Kidney epithelial cell (primary cell): ENCODE measurements at places on chromosomes 13 and 19.

GRCh38 chr19:40155749-40156265, 35.4 kb upstream of the MAP3K10 start:
- no peak for DNase-seq

- DNase-seq = no peak
Observed at GRCh38 chr19:42121656-42122069, 10.6 kb downstream of the POU2F2 start.

- no peak for DNase-seq
Observed at GRCh38 chr13:74210693-74211393, 76.6 kb upstream of the KLF12 start.

GRCh38 chr13:83088858-83089257, 793.4 kb downstream of the SLITRK1 start:
- DNase-seq = no peak

DNA sequence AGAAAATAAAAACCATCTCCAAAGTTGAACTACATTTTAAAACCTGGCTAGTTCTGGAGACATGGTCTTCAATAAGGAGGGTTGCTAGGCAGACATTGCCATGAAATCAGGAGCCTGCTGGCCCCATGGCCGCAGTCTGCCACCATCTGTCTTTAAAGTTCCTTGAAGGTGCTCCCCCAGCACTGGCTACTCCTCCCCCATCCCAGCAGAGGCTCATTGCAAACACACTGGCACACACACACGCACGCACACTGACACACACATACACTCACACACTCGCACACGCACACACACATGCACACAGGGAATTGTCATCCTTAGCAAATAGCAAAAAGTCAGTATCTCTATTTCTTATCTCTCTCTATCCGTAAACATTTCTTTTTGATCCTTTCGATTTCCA, 68.4 kb downstream of the ZIC5 start:
- no peak for DNase-seq

GRCh38 chr19:33063753-33064457, 783 bp downstream of the RHPN2 start:
- no peak for DNase-seq

- no peak for DNase-seq
Observed at GRCh38 chr13:81140675-81141074, 799.7 kb upstream of the SPRY2 start.
